Peyer's patch (tissue), 4 donors: ENCODE measurements at places on chromosomes 6 and 20. TPM values are rescaled to one million over a fixed set of nuclear protein-coding genes. Genes with fewer than 3 reads are reported as not detected.

The SIRPD gene
- total RNA-seq: not detected

The MYL9 gene
- total RNA-seq: 75.2 TPM

The ATP6V1G2 gene
- not detected for total RNA-seq

The MAP1LC3A gene
- 32.6 TPM for total RNA-seq

The PPARD gene
- total RNA-seq: 42.2 TPM
